ENCODE measurements at places on chromosomes 3 and 15.
A peak's percentile ranks its signal among the peaks of the same experiment; 100 is the strongest.

- DNase-seq, result no peak
These were observed 33.1 kb downstream of the RETNLB start for GRCh38 chr3:108724101-108724500.

- DNase-seq, result no peak
These were observed 109.9 kb downstream of the NSUN3 start for GRCh38 chr3:94172695-94173310.

DNA sequence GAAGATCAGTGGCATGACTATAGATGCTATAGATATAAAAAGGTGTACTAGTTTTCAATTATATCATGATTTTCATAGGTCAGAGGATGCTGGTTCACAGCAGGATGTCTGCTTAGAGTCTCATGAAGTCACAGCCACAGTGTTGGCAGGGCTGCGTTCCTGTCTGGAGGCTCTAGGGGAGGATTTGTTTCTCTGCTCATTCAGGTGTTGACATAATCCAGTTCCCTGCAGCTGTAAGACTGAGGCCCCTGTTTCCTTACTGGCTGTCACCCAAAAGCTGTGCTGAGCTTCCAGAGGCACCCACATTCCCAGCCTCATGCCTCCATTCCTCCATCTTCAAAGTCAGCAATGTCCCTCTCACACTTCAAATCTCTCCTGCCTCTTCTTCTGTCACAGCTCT is 170.7 kb downstream of the OCA2 start:
- DNase-seq, result peak; percentile 26

DNA sequence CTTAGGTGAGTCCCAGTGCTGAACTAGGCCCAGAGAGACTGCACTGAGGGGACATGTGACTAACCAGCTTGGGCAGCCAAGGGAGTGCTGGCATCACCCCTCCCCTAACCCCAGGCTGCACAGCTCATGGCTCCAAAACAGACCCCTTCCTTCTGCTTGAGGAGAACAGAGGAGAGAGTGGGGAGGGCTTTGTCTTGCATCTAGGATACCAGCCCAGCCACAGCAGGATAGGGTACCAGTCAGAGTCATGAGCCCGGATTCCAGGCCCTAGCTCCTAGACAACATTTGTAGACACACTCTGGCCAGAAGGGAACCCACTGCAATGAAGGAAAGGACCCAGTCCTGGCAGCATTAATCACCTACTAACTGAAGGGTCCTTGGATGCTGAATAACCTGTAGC is 49.9 kb upstream of the PLSCR4 start:
- no peak for DNase-seq

- DNase-seq, result peak; percentile 86
These were observed 76.8 kb downstream of the THBS1 start for GRCh38 chr15:39657668-39658067.

- DNase-seq, result no peak
These were observed 35.1 kb upstream of the RPS17 start for GRCh38 chr15:82575335-82575734.

DNA sequence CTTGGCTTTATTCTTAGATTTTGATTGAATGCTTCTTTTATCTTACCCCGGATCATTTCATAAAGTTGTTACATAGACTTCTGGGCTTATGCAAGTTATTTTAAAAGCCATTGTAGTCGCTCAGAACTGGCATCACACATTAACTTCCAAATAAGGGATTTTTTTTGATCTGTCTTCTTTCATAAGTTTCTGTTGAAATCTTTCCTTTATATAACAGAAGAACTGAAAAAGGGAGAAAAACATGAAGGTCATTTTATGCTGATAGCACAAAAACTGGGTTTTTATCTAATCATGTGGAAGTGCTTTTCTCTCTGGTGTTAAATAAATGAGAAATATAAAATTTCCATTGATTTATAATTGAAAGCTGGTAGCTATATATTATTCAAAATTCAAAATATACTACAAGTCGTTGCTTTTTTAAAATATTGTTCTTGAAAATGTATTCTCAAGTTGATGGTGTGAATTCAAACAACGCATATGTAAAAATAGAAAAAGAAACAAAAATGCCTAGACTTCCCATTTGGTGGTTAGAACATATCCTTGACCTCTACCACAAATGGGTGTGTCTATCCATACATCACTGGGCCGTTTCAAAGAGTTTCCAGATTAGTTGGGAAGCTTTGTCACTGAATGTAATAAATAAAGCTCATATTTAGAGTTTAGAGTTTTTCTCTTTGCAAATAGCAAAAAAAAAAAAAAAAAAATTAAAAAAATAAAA is 258.3 kb upstream of the ZPLD1 start:
- no peak for DNase-seq

- no peak for DNase-seq
These were observed 46.9 kb downstream of the MBNL1 start for GRCh38 chr3:152315623-152316022.

- no peak for DNase-seq
These were observed 13.0 kb downstream of the GPR160 start for GRCh38 chr3:170050753-170051152.

GRCh38 chr15:59894835-59895234 is 109.3 kb upstream of the FOXB1 start:
- DNase-seq, result no peak

DNA sequence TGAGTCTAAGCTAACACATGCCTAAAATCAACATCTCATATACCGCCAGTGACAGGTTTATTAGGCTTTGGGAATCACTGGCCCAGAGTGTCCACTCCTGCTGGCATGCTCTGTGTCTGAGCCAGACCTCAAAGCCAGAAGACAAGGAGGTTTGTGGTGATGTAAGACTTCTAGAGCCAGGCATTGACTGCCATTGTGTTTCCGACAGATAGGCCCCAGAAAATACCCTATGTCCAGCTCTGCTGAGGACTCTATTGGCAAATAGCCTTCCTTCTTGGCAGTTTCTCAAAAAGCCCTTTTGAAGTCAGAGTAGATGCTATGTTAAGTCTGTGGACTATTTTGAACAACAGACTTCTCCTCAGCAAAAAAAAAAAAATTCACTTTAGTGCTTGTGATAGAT is 181.9 kb upstream of the UBE2E1 start:
- no peak for DNase-seq

DNA sequence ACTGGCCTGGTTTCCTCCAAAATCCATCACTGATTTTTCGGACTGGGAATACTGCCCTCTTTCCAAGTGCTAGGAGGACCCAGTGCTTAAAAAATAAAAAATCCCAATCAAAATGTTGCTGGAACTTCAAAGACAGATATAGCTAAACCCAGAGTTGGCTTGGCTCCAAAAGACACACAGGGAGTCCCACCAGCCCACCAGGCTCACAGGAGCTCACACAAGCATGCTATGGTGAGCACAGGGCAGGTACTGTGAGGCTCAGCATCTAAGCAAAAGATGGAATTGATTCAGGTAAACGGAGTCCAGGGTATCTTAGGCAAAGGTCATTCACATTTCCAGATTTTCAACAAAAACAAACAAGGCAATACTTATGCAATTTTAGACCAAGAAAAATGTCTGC is 3.7 kb downstream of the TRANK1 start:
- no peak for DNase-seq

GRCh38 chr3:162799910-162800309 is 1303.3 kb downstream of the OTOL1 start:
- DNase-seq, result no peak

DNA sequence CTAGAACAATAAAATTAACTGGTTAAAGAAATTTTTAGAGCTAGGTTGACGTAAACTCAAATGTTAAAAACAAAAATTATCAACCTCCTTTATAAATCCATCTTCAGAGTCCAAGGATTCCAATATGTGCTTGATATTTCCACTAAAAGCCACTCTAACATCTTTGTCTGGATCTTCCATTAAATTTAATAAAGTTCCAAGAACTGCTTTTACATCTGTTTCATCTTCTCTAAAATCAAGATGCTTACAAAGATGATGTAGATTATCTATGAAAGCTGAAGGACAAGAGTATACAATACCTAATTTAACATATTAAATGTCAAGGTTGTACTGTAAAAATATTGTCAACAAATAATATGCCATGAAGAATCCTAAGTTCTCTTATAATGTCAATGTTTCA is 24.8 kb downstream of the ATR start:
- DNase-seq, result no peak

DNA sequence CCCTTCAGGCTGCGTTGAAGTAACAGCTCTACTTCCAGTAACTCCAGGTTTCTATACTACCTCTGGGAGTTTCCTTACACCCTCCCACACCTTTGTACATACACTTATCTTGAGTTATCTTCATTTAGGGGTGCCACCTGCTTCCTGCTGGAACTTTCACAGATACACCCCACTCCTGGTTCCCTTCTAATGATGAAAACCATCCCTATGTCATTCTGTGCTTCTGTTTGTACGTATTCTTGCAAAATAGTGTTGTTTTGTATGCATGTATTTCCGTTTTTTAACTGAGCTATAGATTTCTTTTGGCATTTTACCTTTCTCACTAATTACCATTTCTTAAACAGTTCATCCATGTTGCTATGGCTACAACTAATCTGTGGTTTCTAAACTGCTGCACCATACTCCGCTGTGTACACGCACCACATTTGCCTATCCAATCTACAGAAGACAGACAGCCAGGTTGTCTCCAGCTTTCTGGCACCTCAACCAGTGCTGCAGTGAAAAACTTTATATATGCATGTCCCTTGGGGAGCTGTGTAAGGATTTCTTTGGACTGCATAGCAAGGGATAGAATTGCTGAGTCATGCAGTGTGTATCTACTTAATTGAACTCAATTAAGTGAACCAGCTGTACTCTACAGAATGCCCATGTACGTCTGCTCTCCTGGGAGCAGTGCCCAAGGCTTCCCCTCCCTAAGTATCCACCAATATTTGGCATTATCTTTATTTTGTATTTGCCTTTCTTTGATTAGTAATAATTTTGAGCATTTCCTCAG is 61.4 kb upstream of the ST8SIA2 start:
- no peak for DNase-seq

GRCh38 chr3:194200422-194201081 is 64.6 kb downstream of the HES1 start:
- DNase-seq, result no peak

DNA sequence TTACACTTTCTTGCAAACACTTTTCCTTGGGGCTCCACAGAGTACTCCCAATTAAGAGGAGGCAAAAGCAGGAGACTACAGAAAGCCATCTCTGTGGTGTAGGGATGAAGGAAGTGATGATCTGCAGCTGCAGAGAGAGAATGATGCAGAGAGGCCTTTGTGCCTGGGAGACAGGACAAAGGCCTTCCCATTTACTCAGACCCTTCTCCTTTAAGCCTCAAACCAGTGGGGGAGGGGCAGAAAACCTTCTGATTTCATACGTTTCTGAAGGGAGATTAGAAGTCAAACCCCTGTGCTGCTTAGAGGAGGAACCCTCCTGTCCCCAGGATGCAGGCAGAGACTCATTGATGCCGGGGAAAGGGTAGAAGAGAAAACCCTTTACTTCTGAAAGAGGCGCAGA is 130.8 kb downstream of the NEO1 start:
- DNase-seq, result no peak

- peak; percentile 8 for DNase-seq
These were observed 33.3 kb downstream of the PEAK1 start for GRCh38 chr15:77386626-77387025.

GRCh38 chr3:150222691-150223489 is 185.2 kb upstream of the TSC22D2 start:
- DNase-seq, result no peak

- DNase-seq, result peak; percentile 77
These were observed 9.7 kb upstream of the EIF1B start for GRCh38 chr3:40299721-40300335.

DNA sequence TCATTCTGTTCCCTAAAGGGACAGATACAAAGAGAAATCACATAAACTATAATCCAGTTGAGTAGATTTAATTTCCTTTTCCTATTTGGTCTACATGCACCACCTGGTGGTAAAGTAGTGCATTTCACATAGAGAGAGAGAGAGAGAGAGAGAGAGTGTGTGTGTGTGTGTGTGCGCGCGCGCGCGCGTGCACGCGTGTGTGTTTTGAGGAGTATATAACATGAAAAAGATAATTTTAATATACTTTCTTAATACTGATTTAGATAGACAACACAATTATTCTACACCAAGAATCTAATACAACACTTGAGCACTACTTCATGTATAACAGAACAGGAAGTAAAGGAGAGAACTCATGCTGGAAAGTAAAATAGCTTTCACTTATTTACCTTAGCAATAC is 1.1 kb upstream of the FGF7 start:
- peak; percentile 70 for DNase-seq

GRCh38 chr3:15404767-15405166 is 22.6 kb downstream of the METTL6 start:
- DNase-seq, result no peak

- DNase-seq, result no peak
These were observed 1.4 kb upstream of the RFTN1 start for GRCh38 chr3:16514755-16515353.

GRCh38 chr3:93855401-93855800 is 118.3 kb downstream of the PROS1 start:
- DNase-seq, result no peak

DNA sequence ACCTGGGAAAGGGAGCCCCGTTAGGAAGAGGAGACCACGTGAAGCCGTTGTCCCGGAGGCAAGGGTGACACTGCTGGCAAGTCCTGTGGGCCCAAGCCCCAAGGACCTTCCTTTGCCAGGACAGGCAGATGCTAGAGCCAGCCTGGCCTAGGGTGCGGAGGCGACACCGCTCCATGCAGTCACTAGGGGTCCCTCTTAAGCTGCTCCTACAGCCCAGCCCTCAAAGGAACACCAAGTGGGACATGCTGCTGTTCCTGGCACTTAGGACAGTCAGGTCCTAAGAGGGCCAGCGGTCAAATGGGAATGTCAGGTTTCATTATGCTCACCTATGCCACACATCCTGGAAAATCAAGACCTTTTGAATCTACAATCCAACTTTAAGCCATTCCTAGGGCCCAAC is 59.7 kb downstream of the RPN1 start:
- DNase-seq, result no peak

DNA sequence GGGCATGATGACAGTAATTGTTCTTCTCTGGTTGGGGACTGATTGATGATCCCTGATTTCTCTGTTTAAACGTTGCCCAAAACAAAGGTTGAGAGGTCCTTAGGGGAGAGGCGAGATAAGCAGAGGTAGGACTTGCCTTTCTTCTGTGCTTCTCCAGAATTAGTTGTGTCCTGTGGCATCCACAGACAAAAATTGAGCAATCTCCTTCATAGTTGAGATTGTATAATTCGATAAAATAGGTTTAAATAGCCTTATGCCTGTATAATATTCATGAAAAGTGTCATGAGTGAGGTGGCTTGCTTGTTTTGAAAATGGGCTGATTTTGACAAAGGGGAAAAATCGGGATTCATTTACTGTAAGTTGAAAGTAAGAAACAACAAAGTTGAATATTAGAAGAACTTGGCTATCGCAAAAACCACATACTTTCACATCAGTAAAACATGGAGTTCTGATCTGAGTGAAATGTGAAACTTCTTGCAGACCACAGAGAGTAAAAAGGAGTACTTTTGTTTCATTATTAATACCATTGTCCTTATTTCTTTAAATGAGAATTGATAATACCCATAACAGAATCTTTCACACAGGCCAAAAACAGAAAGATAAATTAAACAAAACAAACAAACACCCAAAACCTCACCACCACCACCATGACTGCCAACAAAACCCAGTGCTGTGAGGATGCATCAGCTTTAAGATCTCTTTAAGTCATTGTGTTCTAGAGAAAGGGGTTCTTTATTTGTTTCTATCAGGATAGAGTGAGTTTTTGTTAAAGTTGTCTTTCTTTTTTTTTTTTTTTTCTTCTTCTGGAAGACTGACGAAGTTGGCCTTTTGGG is 155.7 kb downstream of the LPP start:
- no peak for DNase-seq

Data from fibroblast of skin of abdomen (primary cell).